Breast epithelium (tissue), 4 donors: ENCODE measurements at places on chromosomes 12 and 14. TPM values are rescaled to one million over a fixed set of nuclear protein-coding genes. Genes with fewer than 3 reads are reported as not detected.

IL31 gene
- total RNA-seq, result not detected

ITGA7 gene
- 20.5 TPM for total RNA-seq

RAPGEF3 gene
- total RNA-seq, result 87.8 TPM

MAP1LC3B2 gene
- total RNA-seq, result 8.5 TPM

PRMT5 gene
- 71.4 TPM for total RNA-seq

GRCh38 chr14:67704484-67705089 lies 2.9 kb downstream of the RDH12 start:
- H3K36me3 ChIP-seq, result no peaks in the 10 kb centered on the region
- no peak overlapping the region for H3K27ac ChIP-seq
- no peak overlapping the region for H3K4me3 ChIP-seq
- DNase-seq, result no peak
- no peaks in the 10 kb centered on the region for H3K4me1 ChIP-seq

DNA sequence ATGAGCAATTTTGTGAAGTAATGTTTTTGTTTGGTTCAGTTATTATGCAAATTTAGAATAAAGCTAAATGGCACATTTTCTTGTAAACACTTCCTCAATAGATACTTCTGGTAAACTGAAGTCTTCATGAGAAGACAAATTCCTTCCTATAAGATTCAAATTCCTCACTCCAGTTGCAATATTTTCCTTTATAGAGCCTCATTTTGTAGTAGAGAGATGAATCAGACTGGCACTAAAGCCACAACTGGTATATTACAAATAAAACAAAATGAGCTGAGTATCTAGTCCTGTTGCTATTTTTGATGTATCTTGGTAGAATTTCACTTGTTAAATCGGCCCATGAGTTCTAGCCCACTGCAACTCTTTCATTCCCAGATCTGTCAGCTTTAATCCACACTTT lies 5.5 kb downstream of the LGR5 start:
- no peaks in the 10 kb centered on the region for H3K36me3 ChIP-seq
- H3K4me1 ChIP-seq, result no peaks in the 10 kb centered on the region
- H3K4me3 ChIP-seq, result no peak overlapping the region
- H3K27me3 ChIP-seq, result peaks cover 39% of the 10 kb centered on the region
- no peak overlapping the region for H3K27ac ChIP-seq
- DNase-seq, result no peak

GRCh38 chr12:106488884-106489283 lies 93.9 kb upstream of the RFX4 start:
- no peaks in the 10 kb centered on the region for H3K36me3 ChIP-seq
- no peak for DNase-seq
- no peaks in the 10 kb centered on the region for H3K27me3 ChIP-seq

DNA sequence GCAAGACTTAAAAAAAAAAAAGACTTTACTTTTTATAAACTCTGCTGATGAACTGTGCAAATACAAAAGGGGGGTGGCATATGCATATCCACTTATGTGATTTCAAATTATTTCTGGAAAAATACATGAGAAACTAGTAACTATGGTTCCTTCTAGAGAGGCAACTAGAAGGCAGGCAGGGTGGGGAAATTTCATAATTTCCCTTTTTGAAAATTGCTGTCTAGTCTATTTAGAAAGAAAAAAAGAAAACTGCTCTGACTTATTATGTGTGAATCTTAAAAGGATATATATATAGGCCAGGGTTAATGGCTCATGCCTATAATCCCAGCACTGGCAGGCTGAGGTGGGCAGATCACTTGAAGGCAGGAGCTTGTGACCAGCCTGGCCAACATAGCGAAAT lies 42.3 kb downstream of the ANAPC7 start:
- no peaks in the 10 kb centered on the region for H3K27me3 ChIP-seq
- H3K4me3 ChIP-seq, result no peak overlapping the region
- H3K36me3 ChIP-seq, result no peaks in the 10 kb centered on the region
- no peaks in the 10 kb centered on the region for H3K4me1 ChIP-seq
- no peak overlapping the region for H3K27ac ChIP-seq

- no peaks in the 10 kb centered on the region for H3K36me3 ChIP-seq
- no peak overlapping the region for H3K27ac ChIP-seq
- H3K4me3 ChIP-seq, result no peak overlapping the region
- DNase-seq, result no peak
- H3K27me3 ChIP-seq, result no peaks in the 10 kb centered on the region
- H3K4me1 ChIP-seq, result no peaks in the 10 kb centered on the region
Measured at GRCh38 chr14:72554994-72555608, 338.8 kb downstream of the DPF3 start.

GRCh38 chr12:58588770-58589169 lies 331.5 kb downstream of the LRIG3 start:
- no peak overlapping the region for H3K4me3 ChIP-seq
- no peaks in the 10 kb centered on the region for H3K27me3 ChIP-seq
- no peaks in the 10 kb centered on the region for H3K4me1 ChIP-seq
- DNase-seq, result no peak
- no peaks in the 10 kb centered on the region for H3K36me3 ChIP-seq

DNA sequence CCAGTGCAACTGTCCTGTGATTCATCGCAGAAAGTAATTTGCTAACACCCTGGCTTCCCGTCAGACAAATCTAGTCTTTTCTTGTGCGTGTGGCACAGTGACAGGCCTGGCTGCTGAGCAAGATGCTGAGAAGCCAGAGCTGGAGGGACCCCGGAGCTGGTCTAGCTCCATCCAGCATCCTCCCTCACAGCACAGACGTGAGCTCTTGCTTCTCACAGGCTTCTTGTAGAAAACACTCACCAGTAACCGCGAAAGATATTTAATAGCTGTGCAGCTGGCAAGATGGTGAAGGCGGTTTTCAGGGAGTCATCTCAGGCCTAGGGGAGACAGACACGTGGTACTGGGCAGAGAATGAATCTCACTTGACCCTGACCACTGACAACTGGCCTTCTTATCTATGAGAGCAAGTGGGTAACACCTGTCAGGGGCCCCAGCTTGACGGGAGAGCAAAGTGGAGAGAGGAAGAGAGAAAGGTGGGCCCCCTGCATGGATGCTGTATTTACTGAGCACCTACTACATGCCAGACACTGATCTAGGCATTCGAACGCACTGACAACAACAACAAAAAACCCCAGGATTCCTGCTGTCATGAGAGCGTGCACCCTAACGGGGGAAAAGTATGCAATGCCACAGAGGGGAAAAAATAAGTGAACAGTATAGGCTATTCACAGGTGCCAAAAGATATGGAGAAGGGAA lies 63.3 kb downstream of the CCDC88C start:
- H3K27ac ChIP-seq, result no peak overlapping the region
- no peaks in the 10 kb centered on the region for H3K36me3 ChIP-seq
- no peak overlapping the region for H3K4me3 ChIP-seq
- no peak for DNase-seq

DNA sequence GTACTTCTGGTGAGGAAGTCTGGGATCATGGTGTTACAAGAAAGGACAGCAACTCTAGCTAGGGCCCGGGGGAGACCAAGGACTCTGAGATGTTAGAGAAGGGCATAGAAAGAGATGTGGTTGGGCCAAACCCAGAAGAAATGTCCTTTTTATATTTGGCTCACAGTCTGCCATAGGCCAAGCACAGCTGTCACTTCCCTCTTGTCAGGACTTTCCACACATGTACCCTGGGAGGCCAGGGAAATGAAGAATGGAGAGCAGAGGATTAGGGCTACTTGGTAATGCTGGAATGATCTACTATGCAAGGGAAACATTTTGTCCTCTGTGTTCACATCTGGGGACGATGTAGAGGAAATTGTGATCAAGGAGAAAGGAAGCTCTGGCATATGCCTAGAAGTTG lies 9.2 kb downstream of the MYO1A start:
- no peak for DNase-seq
- no peaks in the 10 kb centered on the region for H3K27me3 ChIP-seq
- no peaks in the 10 kb centered on the region for H3K36me3 ChIP-seq
- H3K4me1 ChIP-seq, result no peaks in the 10 kb centered on the region
- H3K4me3 ChIP-seq, result no peak overlapping the region
- H3K27ac ChIP-seq, result no peak overlapping the region

DNA sequence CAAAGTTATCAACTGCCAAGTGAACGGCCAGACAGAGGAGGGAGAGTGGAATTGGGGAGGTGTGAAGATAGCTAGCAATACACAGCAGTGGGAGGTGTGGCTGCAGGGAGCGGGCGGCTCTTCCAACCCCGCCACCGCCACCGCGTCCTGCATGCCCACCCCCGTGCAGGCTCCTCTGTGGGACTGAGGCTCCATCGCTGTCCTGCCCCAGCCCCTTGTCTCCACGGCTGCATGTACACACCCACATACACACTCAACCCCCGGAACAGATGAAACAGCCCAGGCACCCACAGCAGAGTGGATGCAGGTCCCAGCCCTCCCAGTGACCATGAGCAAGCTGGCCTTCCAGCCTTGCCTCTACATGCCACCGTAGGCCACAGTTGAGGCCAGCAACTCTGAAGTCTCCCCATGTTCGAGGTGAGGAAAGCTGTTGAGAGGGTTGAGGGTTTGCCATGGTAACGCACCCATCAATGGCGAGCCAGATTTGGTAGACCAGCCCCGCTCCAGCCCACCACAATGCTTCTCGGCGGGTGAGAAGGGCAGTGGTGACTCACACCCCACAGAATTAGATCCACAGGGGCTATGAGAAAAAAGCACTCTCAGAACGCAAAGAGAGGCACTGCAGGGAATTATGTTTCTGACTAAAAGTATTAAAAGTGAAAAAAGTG lies 39.3 kb downstream of the PITPNM2 start:
- H3K36me3 ChIP-seq, result no peaks in the 10 kb centered on the region
- no peak for DNase-seq
- H3K27ac ChIP-seq, result no peak overlapping the region
- H3K4me1 ChIP-seq, result no peaks in the 10 kb centered on the region

- no peaks in the 10 kb centered on the region for H3K27me3 ChIP-seq
- H3K36me3 ChIP-seq, result no peaks in the 10 kb centered on the region
- H3K4me1 ChIP-seq, result no peaks in the 10 kb centered on the region
- H3K27ac ChIP-seq, result no peak overlapping the region
- DNase-seq, result no peak
- H3K4me3 ChIP-seq, result no peak overlapping the region
Measured at GRCh38 chr14:105437723-105438500, 18.3 kb downstream of the MTA1 start.

DNA sequence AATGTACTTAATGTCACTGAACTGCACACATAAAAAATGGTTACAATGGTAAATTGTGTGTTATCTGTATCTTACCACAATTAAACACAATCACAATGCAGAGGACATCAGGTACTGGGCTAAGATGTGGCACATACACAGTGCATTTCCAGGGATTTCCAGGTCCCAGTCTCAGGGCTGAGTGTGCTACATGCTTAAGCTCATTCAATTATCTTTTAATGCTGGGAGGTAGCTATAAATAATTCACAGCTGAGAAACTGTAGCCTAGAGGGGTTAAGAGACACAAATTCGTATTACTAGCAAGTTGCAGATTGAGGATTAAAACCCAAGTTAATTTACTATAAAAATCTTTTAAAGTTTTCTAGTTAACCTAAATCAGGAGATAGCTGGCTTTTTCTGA lies 67.1 kb downstream of the CRACR2A start:
- H3K27me3 ChIP-seq, result no peaks in the 10 kb centered on the region
- H3K4me1 ChIP-seq, result no peaks in the 10 kb centered on the region
- no peak for DNase-seq

- H3K27me3 ChIP-seq, result no peaks in the 10 kb centered on the region
- no peak overlapping the region for H3K27ac ChIP-seq
- H3K4me3 ChIP-seq, result no peak overlapping the region
- no peaks in the 10 kb centered on the region for H3K4me1 ChIP-seq
- no peaks in the 10 kb centered on the region for H3K36me3 ChIP-seq
Measured at GRCh38 chr14:44404036-44404435, 103.0 kb downstream of the FSCB start.

- no peak overlapping the region for H3K27ac ChIP-seq
- H3K36me3 ChIP-seq, result no peaks in the 10 kb centered on the region
- DNase-seq, result no peak
Measured at GRCh38 chr12:52400906-52401305, 5.2 kb downstream of the KRT82 start.

GRCh38 chr14:53847881-53848280 lies 108.7 kb downstream of the BMP4 start:
- no peaks in the 10 kb centered on the region for H3K4me1 ChIP-seq
- no peak overlapping the region for H3K27ac ChIP-seq
- H3K36me3 ChIP-seq, result no peaks in the 10 kb centered on the region
- no peak for DNase-seq

DNA sequence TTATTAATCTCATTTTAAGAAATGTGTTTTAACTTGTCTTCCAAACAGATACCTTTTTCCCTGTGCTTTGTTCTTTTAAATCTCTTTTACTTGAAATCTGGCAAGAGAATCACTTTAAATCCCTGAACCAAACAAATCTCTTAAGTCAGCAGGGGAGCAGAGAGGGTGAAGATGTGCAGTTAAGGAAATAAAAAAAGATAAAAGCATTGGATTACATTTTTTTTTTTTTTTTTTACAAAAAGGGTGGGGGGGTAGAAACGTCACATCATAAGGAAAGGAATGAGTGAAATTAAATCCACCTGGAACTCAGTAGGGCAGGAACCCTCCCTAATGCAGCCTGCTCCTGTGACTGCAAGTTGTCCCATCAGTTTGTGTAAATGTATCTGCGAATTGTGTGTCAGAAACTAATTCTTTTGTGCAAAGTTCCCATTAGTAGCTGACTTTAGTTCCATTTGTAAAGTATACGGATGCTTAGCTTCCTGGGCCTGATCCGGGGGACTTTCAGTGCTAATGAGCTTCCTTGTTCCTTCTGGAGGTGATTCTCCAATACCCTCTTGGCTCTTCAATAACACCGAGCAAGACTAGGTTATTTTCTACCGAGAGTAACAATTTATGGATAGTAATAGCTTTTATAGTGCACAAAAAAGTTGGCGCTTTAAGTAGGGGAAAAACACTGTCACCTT lies 1.5 kb downstream of the TTC6 start:
- H3K36me3 ChIP-seq, result no peaks in the 10 kb centered on the region
- peak overlapping the region; percentile 83 for H3K27ac ChIP-seq
- H3K27me3 ChIP-seq, result peaks cover 14% of the 10 kb centered on the region
- H3K4me1 ChIP-seq, result peaks cover 5% of the 10 kb centered on the region
- no peak for DNase-seq
- H3K4me3 ChIP-seq, result peak overlapping the region; percentile 55

GRCh38 chr14:104318558-104319490 lies 180.4 kb downstream of the KIF26A start:
- H3K36me3 ChIP-seq, result no peaks in the 10 kb centered on the region
- H3K4me1 ChIP-seq, result no peaks in the 10 kb centered on the region
- peak; percentile 44 for DNase-seq
- H3K4me3 ChIP-seq, result no peak overlapping the region
- no peak overlapping the region for H3K27ac ChIP-seq

DNA sequence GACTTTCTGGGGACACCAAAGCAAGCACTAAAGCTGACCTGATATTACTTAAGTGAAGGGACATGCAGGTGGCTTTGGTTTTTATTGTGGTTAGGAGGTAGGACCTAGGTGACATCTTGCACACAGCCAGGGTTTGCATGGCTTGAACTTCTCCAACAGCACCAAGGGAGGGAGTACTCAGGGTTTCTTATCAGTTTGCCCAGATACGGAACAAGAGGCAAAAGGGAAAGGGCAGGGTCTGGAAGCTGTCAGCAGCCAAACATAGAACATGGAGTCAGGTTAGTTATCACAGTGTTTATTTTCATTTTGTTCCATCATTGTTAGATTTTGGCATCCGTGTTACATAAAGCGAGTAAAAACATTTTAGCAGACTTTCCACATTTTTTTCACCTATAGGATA lies 186.3 kb upstream of the CLEC14A start:
- H3K4me3 ChIP-seq, result no peak overlapping the region
- no peaks in the 10 kb centered on the region for H3K4me1 ChIP-seq
- H3K27me3 ChIP-seq, result no peaks in the 10 kb centered on the region
- DNase-seq, result no peak
- H3K27ac ChIP-seq, result no peak overlapping the region
- no peaks in the 10 kb centered on the region for H3K36me3 ChIP-seq
